ENCODE measurements at places on chromosomes 1 and 21. TPM values are rescaled to one million over a fixed set of nuclear protein-coding genes. Genes with fewer than 3 reads are reported as not detected.
A peak's percentile ranks its signal among the peaks of the same experiment; 100 is the strongest.

Gene PRDM16
- total RNA-seq = 1.1 TPM

Gene WLS
- 9.5 TPM for total RNA-seq

Gene MNDA
- not detected for total RNA-seq

Gene FCER1G
- total RNA-seq = 0.35 TPM

Gene OR2T11
- not detected for total RNA-seq

Gene CDC20
- total RNA-seq = 564 TPM

Gene LCE1F
- total RNA-seq = not detected

Gene CRYAA
- total RNA-seq = not detected

Gene KRTAP19-5
- total RNA-seq = not detected

Gene NR5A2
- 13.2 TPM for total RNA-seq

Gene TACSTD2
- 0.33 TPM for total RNA-seq

Gene TMEM240
- 13.6 TPM for total RNA-seq

GRCh38 chr1:9798236-9799130 lies 25.3 kb downstream of the CLSTN1 start:
- DNase-seq = no peak

DNA sequence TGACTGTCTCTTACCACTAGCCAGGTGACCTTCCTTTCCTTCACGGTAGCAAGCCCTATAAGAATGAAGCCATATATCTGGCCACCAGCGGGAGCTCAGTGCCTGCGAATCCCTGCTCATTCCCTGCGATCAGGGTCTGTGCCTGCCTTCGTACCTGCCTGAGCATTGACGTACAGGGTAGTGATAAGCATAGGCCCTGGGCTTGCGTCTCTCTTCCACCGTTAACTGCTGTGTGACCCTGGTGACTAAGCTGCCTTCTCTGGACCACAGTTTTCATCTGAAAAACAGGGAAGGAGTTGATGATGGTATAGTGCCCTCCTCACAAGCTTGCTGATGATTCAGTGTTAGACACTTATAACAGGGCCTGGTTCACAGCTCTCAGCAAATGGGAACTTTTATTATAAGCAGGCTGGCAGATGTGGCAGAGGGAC lies 4.1 kb downstream of the ZC3H12A start:
- peak; percentile 37 for DNase-seq

DNA sequence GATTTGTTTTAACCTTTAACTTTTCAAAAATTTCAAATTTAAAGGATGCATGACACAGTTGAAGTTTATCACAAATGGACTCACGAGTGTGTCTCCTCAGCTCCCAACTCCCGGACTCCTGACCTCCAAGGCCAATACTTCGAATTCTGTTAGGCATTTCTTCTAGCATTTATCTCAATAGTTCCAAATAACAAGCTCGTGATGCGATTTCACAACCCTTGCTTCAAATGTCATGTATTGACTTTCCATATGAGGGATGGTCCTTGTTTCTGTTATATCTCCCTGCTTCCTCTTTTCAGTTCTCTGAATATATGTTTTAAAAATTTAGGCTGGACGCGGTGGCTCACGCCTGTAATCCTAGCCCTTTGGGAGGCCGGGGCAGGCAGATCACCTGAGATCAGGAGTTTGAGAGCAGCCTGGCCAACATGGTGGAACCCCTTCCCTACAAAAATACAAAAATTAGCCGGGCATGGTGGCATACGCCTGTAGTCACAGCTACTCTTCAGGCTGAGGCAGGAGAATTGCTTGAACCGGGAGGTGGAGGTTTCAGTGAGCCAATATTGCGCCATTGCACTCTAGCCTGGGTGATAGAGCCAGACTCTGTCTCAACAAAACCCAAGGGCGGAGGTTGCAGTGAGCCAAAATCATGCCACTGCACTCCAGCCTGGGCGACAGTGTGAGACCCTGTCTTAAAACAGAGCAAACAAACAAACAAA lies 52.0 kb upstream of the TINAGL1 start:
- no peak for DNase-seq

DNA sequence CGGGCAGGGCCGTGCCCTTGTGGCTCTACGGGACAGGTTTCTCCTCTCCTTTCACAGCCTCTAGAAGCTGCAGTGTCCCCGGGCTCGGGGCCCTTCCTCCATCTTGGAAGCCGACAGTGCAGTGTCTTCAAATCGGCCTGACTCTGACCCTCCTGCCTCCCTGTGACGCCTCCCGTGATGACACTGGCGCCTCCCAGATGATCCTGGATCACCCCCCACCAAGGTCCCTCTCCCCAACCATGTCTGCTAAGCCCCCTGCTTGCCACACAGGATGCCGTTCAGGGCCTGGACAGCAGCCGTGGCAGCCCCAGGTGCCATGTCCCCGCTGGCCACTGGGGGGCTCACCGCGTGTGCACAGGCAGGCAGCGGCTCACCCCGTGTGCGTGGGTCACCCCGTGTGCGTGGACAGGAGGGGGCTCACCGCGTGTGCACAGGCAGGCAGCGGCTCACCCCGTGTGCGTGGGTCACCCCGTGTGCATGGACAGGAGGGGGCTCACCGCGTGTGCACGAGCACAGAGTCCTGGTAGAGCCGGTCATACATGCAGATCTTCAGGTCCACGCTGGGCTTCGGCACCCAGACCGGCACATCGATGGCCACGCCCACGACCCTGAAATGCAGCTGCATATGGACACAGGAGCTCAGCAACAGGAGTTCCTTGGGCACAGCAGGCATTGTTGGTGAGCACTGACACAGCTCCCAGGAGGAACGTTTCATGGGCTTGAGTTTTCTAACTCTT lies 24.9 kb upstream of the TMEM52 start:
- DNase-seq = peak; percentile 95

- DNase-seq = no peak
These were observed 5.7 kb upstream of the FASLG start for GRCh38 chr1:172653015-172653709.

GRCh38 chr1:210250998-210251679 lies 18.5 kb downstream of the SERTAD4 start:
- DNase-seq = peak; percentile 92

DNA sequence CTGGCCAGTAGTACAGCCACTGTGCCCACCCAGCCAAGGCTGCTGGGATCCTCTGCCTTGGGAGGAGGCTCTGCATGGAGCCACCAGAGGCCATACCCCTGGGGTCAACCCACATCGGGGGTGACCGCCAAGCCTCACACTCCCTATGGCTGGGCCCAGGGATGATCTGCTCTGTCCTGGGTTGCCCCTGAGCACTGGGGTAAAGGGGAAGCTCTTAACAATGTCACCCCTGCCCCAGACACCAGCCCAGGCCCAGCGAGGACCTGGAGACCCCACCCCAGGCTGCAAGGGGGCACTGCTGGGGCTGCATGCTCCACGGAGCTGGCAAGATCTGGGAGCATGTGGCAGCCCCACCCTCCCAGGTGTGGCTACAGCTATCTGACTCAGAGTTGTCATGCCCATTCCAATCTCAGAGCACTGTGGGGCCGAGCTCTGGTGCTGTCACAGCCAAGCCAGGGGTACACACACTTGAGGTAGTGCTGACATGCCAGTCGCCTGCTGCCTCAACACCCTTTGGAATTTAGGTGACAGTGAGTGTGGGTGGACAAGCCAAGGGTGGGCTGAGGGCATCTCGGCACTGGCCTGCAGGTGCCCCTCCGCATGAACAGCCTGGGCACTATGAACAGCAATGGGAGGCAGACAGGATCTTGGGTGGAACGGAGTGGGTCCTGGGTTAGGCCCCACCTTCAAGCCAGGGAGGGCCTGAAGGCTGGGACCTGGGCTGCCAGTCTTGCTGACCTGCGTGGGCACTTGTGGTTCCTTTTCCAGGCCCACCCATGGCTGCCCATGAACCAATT lies 427.7 kb downstream of the LRRIQ3 start:
- DNase-seq = no peak

DNA sequence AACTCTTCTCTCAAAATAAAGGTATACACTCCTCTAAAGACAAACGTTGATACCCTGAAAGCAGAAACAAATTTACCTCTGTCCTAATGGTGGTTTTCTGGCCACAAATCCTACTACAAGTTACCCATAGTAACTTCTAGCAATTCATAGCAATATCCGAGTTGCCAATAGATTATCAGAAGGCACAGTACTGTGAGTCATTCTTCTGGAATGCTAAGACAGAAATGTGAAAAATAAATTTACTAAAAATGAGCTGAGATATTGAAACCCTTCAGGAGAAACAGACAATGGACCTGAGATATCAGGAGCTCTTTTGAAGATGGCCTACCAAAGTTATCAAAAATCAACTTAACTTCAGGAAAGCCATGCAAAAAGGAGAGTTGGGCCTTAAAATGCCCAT lies 715.0 kb upstream of the ADAMTS5 start:
- no peak for DNase-seq

DNA sequence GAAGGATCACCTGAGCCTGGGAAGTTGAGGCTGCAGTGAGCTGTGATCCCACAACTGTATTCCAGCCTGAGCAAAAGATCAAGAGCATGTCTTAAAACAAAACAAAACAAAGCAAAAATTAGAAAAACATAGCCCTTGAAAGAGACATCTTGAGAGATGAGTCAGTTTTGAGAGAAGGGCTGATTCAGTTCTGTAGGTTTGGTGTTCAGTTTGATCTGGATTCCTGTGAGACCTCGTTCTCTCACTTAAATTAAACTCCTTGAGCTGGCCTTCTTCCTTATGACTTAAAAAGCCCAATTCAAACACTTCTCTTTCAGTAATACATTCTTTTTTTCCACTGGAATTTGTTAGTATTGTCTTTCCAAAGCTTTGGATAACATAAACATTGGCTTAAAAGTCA lies 164.2 kb downstream of the NRIP1 start:
- no peak for DNase-seq

- DNase-seq = no peak
These were observed 29.0 kb downstream of the SSBP3 start for GRCh38 chr1:54377040-54377691.

GRCh38 chr1:53345996-53346813 lies 18.3 kb upstream of the LRP8 start:
- no peak for DNase-seq

- DNase-seq = no peak
These were observed 7.0 kb upstream of the SLC26A9 start for GRCh38 chr1:205950280-205950679.

- no peak for DNase-seq
These were observed 616.8 kb downstream of the LTN1 start for GRCh38 chr21:28375708-28376385.

DNA sequence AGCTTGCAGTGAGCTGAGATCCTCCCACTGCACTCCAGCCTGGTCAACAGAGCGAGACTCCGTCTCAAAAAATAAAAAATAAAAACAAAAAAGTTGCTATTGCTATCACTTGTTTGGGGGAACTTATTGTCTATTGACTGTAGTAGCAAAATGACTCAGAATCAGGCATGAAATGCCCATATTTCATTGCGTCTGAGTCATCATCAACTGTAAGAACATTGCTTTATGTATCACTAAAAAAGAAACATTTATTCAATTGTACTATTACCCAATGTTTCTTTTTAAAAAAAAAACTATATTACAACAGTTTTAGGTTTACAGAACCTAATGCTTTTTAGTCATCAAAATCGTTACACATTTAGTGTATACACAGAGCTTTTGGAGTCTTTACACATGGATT lies 91.0 kb upstream of the FMN2 start:
- DNase-seq = no peak

GRCh38 chr1:43422995-43423671 lies 30.6 kb downstream of the HYI start:
- DNase-seq = peak; percentile 25

All from H7 (cell line).